Spleen (tissue), 13 donors: ENCODE measurements at places on chromosomes 11 and 22. TPM values are rescaled to one million over a fixed set of nuclear protein-coding genes. Genes with fewer than 3 reads are reported as not detected.

NECTIN1 gene
- total RNA-seq, result 8.7 TPM

DNA sequence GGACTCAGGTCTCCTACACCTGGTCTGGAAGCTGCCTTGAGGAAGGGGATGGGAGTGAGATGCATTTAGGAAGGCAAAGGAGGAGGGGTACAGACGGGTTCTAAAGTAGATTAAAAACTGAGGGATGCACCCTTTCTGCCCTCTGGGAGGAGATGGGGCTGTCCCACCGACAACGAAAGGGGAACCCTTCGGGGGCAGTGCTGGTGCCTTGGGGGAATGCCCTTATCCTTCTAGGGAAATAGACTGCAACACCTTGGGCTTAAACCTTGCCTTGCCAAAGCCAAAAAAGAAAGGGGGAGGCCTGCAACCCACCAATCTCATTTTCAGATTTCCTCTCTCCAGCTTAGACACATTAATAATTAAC is 89.8 kb downstream of the PLEKHA7 start:
- DNase-seq, result no peak

SLC22A8 gene
- not detected for total RNA-seq

DNA sequence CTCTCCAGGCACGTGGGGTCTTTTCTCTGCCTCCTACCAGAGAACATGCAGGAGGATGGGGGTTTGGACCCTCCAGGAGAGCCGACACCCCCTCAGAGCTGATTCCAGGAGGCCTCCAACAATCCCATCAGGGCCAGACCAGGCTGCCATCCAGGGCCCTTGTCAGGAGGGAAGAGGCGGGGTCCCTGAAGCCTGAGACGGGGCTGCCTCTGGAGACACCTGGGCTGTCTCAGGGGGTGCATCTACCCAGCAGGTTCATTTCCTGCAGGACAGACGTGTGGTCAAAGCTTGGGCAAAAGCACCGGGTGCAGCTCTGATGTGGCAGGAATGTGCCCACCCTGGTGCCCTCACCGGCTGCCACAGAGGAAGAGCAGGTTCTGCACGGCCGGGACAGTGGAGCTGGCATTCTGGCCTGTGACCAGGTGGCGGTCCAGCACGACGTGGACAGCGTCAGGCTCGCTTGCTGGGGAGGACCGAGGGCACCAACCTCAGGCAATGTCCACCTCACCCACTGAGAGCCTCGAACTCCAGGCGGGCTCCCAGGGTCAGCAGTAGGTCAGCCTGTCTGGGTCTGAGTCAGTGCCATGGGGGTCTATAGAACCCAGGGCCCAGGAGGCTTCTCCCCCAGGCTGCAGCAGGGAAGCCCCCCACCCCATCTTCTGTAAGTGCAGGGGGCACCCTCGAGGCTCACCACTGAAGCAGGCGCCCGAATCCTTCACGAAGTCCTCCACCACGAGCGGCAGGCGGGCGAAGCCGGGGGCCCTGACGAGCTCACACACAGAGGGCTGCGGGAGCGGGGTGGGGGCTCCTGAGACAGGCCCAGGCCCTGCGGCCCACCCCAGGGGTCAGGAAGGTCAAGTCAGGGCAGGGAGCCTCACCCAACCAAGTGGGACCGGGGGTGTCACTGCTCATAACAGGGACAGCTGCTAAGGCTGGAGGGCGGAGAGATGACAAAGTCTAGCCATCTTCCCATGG is 6.4 kb downstream of the GATD1 start:
- DNase-seq, result no peak

- no peak for DNase-seq
Measured at GRCh38 chr11:85965202-85965601, 103.7 kb downstream of the PICALM start.

DNA sequence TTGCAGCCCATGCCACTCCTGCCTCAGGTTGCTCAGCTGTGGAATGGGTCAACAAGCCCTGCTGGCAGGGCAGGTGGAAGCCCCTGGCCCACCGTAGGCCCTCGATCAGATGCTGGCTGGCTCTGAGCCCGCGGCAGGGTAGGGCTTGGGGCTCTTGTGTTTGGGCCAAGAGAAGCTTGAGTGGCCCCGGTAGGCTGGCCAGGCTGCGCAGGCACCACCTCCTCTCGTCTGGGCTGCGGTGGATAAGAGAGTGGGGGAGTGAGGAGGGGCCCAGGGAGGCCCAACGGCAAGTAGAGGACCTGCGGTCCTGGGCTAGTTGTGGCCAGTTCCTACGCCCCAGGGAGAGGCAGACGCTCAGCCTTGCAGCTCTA is 115.2 kb downstream of the CEP164 start:
- DNase-seq, result peak; percentile 50

- DNase-seq, result peak; percentile 95
Measured at GRCh38 chr22:38114484-38115398, 4.3 kb upstream of the BAIAP2L2 start.

DNA sequence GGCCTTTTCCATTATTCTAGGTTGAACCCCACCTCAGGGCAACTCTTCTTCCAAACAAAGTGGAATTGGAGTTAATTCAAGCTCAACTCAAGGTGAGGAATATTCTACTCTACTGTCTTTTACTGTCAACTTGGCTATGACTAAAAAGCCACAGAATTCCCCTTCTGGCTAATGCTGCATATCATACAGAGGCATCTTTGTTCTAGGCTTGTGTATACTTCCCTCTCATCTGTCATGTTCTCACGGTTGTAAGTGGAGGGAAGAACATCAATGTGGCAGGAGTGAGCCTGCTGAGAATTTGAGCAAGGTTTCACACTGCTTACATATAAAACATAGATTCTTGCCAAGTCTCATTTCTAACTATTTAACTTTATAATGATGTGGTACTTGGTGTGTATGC is 921.4 kb upstream of the CNTN5 start:
- no peak for DNase-seq

- no peak for DNase-seq
Measured at GRCh38 chr11:103877221-103877620, 159.2 kb upstream of the DDI1 start.

- DNase-seq, result peak; percentile 88
Measured at GRCh38 chr22:44025171-44026065, 1.3 kb downstream of the PARVB start.

- DNase-seq, result peak; percentile 72
Measured at GRCh38 chr22:31613286-31613903, 48.6 kb downstream of the PISD start.
